Osteoblast (primary cell): ENCODE measurements at places on chromosomes 2 and 18. TPM values are rescaled to one million over a fixed set of nuclear protein-coding genes. Genes with fewer than 3 reads are reported as not detected.
A peak's percentile ranks its signal among the peaks of the same experiment; 100 is the strongest.

DNA sequence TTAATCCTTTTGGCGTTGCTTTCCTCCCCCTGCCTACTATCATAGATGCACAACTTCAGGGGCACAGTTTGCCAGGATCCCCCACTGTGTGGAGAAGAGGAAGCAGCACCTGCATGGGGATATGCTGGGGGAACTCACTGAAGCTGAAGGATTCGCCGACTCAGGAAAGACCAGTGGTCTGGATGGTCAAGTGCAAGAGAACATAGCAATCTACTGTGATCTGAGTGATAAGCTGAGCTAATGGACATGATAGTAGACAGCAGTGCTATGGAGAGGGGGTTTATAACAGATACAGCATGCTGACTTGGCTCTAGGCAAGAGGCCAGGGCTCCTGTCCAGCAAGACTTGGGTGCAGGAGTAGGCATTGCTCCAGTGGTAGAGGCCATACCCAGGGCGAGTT is 124.4 kb upstream of the NRP2 start:
- peak; percentile 3 for DNase-seq

The NCKAP5 gene
- total RNA-seq: 1.8 TPM in 2 replicates

DNA sequence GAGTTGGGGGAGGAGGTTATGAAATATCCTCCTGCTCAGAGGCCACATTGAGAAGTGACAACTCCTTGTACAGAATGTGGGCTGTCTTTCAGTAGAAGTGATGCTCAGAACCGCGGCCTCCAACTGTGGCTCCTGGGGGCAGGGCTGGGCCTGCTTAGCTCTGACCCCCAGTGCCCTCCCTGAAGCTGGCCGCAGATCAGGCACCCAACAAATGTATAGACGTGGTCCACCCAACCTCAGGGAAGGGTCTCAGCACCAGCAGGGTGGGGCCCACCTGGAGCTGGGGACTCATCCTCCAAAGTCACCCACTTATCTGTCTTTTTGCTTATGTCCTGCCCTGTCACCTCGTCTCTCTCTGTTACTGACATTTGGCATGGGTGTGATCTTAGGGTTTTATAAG is 11.1 kb upstream of the BIN1 start:
- DNase-seq: no peak

The ALK gene
- total RNA-seq: under 0.01 and 0.29 TPM in 2 replicates

The SERPINB12 gene
- not detected in 2 replicates for total RNA-seq

- no peak for DNase-seq
Observed at GRCh38 chr2:226956659-226957058, 120.8 kb downstream of the RHBDD1 start.

GRCh38 chr2:81396417-81397019 is 1092.0 kb upstream of the LRRTM1 start:
- DNase-seq: no peak

The DIPK1C gene
- total RNA-seq: not detected in 2 replicates

The EVX2 gene
- under 0.01 TPM in 1 of 2 replicates, not detected in the other for total RNA-seq

- no peak for DNase-seq
Observed at GRCh38 chr2:62938126-62938525, 112.5 kb upstream of the OTX1 start.

- DNase-seq: no peak
Observed at GRCh38 chr2:63651861-63652651, 63.3 kb downstream of the MDH1 start.

The MYOM1 gene
- total RNA-seq: 1.5 and 1.8 TPM in 2 replicates

The POTEC gene
- total RNA-seq: 0.29 and 0.36 TPM in 2 replicates

The GPBAR1 gene
- 0.36 TPM in 1 of 2 replicates, not detected in the other for total RNA-seq

DNA sequence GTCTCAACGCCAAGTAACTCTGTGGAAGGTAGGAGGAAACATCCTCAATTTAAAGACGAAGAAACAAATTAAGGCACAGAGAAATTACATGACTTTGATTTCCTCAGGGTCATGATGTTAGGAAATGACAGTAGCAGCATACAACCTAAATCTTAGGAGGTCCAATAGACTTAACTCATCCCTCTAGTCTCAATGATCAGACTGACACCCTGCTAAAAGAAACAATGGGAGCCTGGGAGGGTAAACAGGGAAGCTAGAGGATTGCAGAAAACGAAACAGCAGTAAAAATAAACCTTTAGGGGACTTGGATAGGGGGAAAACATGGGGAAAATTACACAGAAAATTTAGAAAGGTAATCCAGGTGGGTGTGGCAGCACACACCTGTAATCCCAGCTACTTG is 56.0 kb downstream of the ROCK2 start:
- no peak for DNase-seq

DNA sequence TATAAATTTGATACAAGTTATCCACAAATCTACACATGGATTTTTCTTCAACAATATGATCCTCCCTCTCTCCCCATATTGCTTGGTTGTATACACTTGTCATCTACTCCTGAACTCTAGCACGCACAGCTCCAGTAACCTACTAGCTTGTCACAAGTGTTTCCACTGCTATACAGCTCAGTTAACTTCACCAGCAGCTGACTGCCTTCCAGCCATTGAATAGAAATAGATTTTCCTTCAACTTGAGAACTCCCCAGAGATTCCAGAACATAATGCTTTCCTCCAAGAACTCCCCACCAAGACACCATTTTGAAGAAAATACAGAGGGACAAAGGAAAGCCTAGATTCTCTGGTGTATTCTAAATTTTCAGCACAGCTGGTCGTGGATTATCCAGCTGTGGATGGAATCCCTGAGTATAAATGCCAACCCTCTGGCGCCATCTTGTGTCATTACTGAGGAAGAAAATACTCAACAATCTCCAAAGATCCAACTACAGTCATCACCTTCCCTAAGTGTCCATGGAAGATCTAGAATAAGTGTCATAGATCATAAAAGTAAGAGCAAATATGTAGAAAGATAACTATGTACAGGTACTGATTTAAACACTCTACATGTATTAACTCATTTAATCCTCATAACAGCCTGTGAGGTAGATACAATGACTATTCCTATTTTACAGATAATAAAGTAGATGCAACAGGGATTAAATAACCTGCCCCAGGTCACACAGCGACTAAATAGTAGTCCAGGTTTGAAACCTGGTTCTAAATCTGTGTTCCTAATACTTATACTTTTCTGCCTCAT is 156.7 kb downstream of the ARHGAP28 start:
- no peak for DNase-seq

The PCGF1 gene
- total RNA-seq: 22.4 and 26.5 TPM in 2 replicates

DNA sequence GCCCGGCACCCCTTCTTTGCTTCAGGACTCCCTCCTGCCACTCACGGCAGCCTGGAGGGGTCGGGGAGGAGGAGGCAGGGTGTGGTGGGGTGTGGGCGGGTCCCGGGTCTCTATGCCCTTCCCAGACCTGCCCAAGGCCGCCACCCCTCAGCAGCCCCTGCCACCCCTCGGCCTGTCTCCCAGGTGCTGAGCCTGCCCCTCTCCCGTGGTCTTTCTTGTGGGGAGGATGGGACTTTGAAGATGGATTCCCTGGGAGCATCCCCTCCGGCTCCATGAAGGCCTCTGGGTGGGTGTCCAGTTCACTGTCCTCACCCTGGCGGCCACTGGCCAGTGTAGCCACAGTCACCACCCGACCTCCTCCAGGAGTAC is 23.2 kb downstream of the KCNIP3 start:
- no peak for DNase-seq
